NAMALWA (cell line): ENCODE measurements at places on chromosomes 7 and 10.

DNA sequence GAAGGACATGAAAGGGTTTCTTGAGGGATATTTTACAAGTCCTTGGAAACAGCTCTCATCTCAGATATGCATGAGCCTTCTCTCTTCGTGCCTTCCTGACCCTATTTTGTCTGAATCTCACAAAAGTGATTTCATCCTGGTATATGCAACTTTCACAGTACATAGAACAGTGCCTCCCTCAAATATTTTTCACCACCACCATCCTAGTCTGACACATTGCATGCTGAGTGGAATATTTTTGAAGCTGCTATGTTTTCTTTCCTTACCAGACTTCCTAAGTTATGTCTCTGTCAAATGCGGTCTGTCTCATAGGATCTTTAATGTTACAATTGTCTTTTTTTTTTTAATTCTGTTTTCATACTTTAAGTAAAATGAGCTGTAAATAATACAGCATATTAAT is 673.3 kb upstream of the LRRN3 start:
- no peak for DNase-seq

DNA sequence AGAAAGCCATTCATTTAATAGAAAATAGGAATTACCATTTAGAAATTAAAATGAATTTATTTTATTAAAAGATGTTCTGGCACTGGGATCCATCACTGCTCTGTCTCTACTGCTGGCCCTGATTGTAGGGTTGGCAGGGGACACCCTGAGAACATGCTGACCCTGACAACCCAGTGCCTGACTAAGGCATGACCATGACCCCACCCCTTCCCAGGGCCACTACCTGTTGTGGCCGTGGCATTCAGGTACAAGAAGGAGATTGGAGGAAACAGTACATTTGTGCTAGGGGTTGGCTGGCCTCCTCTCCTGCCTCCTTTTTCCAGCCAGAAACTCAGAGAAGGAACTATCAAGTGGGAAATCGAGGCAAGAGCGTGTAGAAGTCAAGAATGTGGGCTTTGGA is 197.0 kb upstream of the ZMIZ1 start:
- DNase-seq, result no peak

DNA sequence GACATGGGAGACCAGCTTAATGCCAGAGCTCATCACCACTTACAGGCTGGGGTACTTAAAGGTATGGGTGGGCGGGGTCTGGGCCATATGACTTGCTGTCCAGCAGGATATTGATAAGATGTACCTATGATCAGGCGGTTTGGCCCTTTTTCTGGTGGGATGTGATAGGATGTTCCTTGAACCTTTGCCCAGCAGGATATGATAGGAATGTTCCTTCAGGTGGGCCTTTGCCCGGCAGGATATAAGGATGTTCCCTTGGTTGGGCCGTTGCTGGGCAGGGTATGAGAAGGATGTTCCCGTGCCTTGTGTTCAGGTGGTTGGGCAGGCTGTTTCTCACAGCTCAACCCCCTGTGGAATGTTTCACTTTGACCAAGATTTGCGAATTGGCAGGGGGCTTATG is 187.2 kb upstream of the CXCL12 start:
- no peak for DNase-seq

- no peak for DNase-seq
These were observed 2.5 kb downstream of the TCF7L2 start for GRCh38 chr10:112952282-112953173.

DNA sequence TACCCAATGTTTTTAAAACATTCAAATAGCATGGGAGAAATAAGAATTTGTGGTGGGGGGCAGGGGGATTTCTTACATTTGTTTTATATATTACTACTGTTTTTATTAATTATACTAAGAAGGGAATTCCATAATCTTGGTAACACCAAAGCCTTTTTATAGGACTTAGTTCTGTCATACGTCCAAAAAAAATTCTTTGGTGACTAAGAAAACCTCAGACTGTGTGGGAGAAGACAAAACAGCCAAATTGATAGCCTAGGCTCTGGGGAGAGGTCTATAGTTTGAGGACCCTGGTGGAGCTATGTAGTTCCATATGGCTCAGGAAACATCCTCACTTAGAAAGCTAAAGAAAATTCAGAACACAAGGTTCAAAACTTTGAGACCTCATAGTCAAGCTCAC is 23.4 kb downstream of the ACSM6 start:
- no peak for DNase-seq

GRCh38 chr7:78215199-78215598 is 416.6 kb downstream of the PHTF2 start:
- no peak for DNase-seq

DNA sequence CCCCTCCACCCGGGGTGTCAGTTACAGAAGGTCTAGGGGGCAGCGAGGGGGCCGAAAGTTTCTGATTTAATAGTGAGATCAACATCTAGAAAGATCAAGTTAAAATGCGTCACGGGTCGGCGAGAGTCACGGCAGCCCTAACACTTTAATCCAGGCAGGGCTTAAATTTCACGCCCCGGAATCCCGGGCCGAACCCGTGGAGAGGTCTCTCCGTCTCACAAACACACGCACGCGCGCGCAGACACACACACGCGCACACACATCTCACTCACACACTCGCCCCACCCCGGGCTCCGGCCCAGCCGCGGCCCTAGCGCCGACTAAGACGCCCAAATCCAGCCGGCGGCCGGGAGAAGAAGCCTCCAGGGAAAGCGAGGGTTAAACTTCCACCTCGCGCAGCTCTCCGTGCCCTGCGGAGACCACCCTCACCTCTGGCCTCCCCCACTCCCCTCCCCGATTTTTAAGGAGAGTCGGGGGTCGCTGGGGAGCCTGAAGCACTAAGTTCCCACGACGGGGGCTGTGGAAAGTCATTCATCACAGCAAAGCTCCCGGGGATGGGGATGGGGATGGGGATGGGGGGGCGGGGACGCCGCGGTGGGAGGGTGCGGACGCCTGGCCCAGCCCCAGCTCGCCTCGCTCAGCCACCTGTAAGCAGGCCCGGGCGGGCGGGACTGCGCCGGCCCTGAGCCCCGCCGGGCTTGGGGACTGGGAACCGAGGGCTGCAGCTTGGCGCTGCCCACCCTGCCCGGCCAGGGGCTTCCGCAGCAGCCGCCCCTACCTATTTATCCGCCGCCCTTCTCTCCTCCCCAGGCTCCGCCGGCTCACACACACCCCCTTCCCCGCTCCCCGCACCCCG is 1.6 kb downstream of the PDGFA start:
- DNase-seq, result no peak

DNA sequence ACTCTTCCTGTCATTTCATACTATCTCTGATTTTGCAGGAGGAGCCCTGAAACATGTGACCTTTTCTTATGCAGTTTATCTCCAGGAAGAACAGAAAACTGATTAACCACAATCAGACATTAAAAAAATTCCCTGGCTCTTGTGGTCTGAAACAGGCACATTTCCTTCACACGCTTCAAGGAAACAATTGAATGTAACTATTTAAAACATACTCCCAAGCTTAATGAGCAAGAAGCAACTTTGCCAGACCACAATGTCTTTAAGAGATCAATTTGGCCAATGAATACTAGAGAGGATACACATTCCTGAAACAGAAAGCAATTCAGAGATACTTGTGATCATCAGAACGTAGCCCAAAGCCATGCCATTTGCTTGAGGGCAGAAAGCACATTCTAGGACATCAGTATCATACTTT is 65.8 kb downstream of the PIP4K2A start:
- DNase-seq, result no peak

DNA sequence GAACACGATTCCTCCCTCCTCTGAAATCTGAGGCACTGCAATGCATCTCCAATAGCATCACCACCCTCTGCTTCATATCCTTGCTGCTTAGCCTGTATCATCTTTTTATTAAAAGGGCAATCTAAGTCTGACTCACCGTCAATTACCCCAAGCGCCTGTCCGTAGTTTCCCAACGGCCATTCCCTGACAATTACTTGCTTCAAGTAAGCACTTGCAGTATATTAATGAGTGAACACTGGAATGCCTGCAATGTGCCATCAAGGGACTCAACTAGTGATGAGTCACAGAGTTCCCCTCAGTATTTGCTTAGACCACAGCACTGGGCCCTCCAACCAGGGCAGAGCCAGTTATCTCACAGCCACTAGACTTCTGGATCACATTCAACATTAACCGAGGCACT is 19.5 kb upstream of the PPP1R3C start:
- DNase-seq, result no peak

DNA sequence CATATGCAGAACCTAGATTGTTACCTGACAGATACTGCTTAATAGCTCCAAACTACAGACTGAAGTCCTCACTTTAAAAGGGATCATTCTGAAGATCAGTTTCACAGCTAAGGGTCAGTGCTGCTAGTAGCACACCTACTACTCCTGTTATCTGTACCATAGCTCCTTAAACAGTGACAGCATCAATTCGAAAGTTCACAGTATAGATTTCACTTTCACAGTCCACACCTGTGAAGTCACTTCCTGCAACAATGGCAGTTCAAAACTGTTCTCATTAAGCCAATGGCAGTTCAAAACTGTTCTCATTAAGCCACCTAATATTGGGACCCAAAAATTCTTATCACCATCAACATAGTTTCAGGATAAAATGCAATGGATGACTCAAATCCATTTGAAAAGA is 10.7 kb upstream of the FHIP2A start:
- DNase-seq, result no peak

DNA sequence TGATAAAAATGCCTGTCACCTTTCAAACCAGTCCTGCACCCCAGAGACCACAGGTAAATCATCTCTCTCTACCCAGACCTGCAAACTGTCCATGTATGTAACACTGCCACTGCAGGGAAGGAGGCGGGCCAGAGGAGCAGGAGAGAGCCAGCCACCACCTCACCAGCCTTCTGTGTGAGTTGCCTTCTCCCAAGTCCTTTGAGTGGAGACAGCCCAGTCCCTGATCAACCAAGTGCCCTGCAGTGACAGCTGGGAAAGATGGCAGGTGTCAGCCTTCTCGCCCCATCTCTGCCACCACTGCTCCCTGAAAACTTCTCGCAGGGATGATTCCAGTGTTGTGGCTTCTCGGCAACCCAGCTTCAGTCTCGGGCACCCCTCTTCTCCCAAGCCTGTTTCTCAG is 42.4 kb downstream of the MTURN start:
- DNase-seq, result no peak

DNA sequence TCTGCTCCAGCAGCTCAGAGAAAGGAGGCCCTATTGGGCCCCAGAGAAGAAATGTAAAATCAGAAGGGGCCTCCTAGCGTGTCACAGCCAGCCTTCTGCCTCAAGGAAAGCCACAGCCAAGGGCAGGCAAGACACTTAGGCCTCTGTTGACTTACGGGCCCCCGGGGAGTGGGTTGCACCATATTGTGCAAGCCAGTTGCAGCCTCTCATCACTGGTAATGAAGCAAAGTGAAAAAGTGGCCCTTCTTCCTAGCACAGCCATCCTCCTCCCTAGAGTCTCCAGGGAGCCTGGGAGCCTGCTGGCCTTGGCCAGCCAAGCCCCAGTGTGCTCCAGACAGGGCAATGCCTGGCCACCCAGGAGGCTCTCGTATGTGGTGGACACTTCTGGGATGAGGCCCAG is 56.2 kb upstream of the GDF10 start:
- DNase-seq, result no peak

GRCh38 chr7:7432979-7433378 is 102.7 kb downstream of the COL28A1 start:
- no peak for DNase-seq

DNA sequence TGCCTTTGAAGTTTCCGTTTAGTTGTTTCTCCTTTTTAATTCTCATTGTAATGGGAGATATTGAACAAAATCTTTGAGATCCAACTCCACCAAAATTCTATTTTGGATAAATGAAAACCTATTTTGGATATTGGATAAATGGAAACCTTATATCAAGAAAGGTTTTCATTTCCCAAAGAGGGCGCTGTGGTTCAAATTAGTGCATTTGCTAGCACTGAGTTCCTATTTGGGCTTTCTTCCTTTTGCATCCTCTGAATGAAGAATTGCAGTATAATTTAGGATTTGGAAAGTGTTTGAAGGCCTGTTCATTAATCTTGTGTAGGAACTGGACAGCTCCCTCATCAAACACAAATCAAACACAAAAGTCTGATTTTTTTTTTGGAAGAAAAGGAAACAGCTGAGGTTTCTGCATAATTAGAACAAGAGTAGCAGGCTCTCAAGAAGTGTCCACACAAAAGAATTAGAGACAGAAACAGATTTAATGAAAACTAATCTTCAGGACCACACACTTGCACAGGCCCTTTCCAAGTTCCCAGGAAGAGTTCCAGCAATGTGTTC is 80.8 kb upstream of the KLF14 start:
- peak; percentile 69 for DNase-seq

GRCh38 chr7:130337410-130337971 is 7.1 kb upstream of the CPA5 start:
- DNase-seq, result no peak
